H7 (cell line): ENCODE measurements at places on chromosomes 12 and 14.

DNA sequence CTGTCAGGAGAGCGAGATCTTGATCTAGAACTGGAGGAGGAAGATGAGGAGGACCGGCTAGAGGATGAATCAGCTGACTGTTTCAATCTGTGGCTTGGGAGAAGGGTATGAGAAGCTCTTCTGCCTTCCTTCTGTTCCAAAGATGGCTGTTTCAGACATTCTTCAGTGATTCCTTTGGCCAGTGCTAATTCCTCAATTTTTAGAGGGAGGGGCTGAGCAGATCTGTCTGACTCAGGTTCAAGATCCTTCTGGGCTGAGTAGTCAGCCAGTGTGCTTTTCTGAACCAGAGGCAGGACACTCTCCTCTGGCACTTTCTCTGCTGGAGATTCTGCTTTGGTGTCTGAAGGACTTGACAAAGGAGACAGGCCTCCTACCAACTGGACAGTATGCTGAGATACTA is 15.2 kb downstream of the ACIN1 start:
- no peak for DNase-seq

GRCh38 chr14:51014086-51014485 is 69.8 kb upstream of the PYGL start:
- no peak for DNase-seq

DNA sequence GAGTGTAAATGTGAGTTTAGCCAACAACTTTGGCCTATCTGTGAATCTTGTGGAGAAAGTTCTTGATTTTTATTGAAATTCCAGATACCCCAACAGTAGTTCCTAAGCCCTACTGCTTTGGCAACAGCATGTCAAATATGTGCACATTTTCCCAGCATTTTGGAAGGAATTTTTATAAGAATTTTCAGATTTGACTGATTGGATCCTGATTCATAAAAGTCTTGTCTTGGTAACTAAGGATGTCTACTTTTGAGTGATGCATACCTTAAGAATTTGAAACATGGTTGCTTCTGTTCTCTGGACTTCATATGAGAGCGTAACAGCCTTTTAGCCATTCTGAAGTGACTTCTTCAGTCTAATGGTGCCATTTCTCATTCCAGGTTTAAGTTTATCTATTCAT is 106.7 kb downstream of the ANO4 start:
- DNase-seq, result no peak

- no peak for DNase-seq
These were observed 71.4 kb downstream of the RIC8B start for GRCh38 chr12:106845902-106846301.

DNA sequence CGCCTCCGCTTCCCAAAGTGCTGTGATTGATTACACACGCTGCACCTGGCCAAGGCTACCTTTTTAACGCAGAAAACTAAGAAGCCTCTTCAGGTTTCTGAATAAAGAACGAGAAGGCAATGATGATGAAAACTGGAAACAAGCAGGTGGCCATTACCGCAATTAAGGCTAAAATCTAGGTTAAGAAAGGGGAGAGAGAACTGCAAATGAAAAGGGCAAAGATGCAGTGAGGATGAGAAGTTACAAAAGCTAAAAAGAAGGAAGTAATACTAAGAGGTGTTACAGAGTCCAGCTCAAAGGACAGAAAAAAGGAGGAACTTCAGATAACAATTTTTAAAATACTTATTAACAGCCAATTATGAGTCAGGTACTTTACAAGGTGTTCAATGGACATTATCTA is 79.7 kb downstream of the DUSP16 start:
- no peak for DNase-seq

DNA sequence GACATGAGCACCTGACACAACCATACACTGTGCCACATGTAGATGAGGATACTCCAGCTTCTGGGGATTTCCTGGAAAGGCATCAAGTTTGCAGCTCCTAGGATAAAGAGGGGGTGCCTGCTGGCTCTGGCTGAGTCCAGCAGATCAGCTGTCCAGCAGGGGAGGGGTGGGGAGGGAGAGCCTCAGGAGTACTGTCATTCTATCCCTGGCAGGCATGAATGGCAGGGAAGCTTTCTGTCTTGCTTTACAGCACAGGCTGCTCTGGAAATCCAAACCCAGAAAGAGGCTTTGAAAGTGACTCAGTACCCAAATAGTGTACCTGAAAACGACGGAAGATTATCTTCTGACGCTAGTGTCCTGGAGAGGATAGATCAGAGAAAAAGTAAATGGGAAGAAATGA is 32.2 kb downstream of the SLC8A3 start:
- no peak for DNase-seq

- DNase-seq, result no peak
These were observed 23.9 kb upstream of the ITGA5 start for GRCh38 chr12:54442961-54443360.

GRCh38 chr12:5947006-5947405 is 1.9 kb upstream of the ANO2 start:
- no peak for DNase-seq

- no peak for DNase-seq
These were observed 62.1 kb upstream of the TRIM9 start for GRCh38 chr14:51157012-51157411.

DNA sequence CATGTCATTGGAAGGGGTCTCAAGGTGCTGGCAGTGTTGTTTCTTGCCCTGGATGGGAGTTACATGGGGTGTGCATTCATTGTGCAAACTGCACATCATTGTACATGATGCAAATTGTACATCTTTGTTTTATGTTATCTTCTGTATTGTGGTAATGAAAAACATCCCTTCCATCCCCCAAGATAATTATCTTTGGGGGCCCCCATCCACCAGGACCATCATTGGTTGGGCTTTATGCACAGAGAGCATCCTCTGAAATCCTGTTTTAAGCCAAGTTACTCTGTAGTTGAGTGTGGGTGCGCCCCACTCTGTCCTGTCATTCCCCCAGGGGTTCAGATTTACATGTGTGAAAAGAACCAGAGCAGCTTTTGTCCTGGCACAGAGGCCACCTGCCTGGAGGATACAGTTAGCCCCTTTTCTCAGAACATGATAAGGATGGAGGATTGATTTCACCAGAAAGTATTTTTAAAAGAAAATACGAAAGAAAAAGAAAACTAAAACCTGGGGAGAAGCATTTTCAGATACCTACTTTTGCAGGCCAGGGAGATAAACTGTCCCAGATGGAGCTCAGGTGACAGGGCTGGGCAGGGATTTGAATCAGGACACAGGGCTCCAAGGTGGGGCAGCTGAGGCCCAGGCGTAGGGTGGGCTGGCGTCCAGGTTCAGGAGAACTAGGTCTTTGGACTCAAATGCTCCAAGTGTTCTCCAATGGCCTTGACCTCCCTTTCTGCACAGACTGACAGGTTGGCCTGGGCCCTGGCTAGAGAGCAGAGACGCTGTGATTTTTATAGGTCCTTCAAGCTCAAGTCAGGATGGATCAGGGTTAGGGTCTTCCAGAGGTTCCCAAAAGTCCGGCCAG is 17.2 kb downstream of the WSCD2 start:
- no peak for DNase-seq

DNA sequence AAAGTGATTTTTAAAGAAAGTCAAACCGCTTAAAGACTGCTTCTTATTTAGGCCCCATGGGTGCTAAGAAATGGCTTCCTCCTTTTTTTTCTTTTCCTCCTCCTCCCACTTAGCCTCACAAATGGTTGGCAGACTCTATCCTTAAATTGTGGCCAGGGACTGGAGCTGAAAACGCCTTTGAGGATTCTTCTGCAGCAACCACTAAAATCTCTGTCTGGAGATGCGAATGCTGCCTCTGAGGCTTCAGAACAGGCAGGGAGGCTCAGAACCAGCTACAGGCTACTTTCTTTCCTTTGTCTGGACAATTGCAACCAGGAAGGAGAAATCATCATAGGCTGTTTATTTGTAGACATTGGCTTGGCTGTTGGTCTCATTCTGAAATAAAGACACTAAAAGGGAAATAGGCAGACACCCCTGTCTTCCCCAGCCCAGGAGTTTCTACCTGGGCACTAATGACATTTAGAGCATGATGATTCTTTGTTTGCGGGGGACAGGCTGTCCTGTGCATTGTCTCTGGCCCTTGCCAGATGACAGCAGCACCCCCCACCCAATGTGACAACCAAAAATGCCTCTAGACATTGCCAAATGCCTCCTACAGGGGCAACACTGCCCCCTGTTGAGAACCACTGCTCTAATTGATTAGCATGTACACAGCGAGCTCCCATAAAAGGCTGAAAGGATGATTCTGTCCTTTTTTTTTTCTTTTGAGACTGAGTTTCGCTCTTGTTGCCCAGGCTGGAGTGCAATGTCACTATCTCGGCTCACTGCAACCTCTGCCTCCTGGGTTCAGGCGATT is 50.3 kb downstream of the MAP1LC3B2 start:
- no peak for DNase-seq

- DNase-seq, result no peak
These were observed 10.7 kb downstream of the VDR start for GRCh38 chr12:47894068-47894467.

DNA sequence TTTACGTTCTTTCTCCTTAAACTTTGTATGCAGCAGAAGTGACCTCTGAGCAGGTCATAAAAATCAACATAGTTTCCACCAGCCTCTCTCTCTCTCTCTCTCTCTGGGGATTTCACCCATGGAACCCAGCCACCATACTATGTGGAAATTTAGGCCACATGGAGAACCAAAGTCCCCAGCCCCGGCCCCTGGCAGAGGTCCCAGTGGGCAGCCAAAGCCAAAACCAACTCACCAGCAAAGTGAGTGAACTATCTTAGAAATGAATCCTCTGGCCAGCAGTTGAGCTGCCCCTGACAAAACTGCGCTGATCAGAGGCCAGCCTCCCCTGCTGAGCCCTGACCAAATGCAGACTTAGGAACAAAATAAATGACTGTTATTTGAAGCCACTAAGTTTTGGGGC is 9.2 kb downstream of the DUSP6 start:
- no peak for DNase-seq

- no peak for DNase-seq
These were observed 13.2 kb downstream of the AQP6 start for GRCh38 chr12:49985981-49986380.

- no peak for DNase-seq
These were observed 8.6 kb downstream of the FGD6 start for GRCh38 chr12:95208678-95209077.

- no peak for DNase-seq
These were observed 3.7 kb downstream of the KERA start for GRCh38 chr12:91053951-91054715.

- DNase-seq, result no peak
These were observed 96.2 kb downstream of the FAR2 start for GRCh38 chr12:29245246-29245645.

DNA sequence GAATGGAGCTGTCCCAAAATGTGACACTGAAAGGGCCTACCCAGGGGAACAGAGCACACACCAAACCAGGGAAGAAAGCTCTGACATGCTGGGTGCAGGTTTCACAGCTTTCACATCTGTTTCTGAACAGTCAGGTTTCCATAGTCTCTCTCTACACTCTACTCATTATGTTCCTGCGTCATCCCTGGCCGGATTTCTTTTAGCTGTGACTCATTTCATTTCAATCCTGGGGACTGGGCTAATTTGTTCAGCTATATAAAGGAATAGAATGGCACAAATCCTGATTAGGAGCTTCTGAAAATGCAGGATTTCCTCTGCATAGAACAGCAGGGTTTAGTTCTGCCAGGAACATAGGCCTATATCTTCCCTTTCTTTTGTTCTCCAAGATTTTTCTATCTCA is 649.8 kb downstream of the RPS29 start:
- no peak for DNase-seq

GRCh38 chr14:74531467-74531866 is 37.9 kb downstream of the ISCA2 start:
- DNase-seq, result peak; percentile 86

DNA sequence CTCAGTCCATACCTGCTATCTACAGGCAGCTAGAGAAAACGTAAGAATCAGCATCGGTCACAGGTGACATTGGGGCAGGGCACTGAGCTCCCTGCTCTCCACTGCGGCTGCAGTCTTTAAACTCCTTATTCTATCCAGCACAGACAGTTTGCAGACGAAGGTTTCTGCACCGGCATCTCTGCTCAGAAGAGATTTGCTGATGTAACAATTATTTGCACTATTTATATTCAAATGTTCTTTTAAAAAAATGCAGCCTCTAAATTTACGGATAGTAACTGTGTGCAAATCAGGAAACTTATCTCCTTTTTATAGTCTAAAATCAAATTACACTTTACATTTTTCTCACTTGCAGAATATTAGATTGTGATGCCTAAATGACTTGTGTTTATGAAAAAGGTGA is 671.0 kb downstream of the VRK1 start:
- DNase-seq, result no peak

- DNase-seq, result no peak
These were observed 638.3 kb upstream of the TBX3 start for GRCh38 chr12:115322275-115322674.

GRCh38 chr12:110320550-110320949 is 39.5 kb downstream of the ATP2A2 start:
- no peak for DNase-seq

DNA sequence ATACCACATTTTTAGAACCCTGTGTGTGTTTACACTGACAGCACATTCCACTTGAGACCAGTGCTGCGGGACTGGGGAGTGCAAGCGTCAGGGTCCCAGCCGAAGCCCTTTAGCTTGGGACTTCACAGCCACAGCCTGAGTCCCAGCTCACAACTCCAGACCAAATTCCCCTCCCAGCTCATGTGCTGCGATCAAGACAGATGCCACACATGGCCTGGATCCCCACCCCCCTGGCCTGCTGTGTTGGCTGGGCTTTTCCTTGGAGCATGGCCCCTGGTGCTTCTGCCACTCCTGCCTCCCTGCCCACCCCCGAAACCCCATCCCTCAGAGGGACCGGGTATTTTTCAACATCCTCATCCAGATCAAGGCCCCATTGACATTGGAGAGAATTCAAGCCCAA is 63.7 kb downstream of the WDR20 start:
- peak; percentile 42 for DNase-seq

- DNase-seq, result no peak
These were observed 48.7 kb downstream of the PSMA6 start for GRCh38 chr14:35340616-35341453.

GRCh38 chr12:11877869-11878780 is 192.6 kb upstream of the BCL2L14 start:
- peak; percentile 55 for DNase-seq

- DNase-seq, result no peak
These were observed 85.4 kb downstream of the PIWIL1 start for GRCh38 chr12:130423136-130423535.

GRCh38 chr14:68112442-68112841 is 292.9 kb downstream of the RAD51B start:
- DNase-seq, result no peak

- DNase-seq, result no peak
These were observed 209.5 kb downstream of the ANO6 start for GRCh38 chr12:45425426-45425825.

GRCh38 chr12:122835750-122836026 is 431 bp downstream of the HIP1R start:
- DNase-seq, result peak; percentile 92

- peak; percentile 67 for DNase-seq
These were observed 321.6 kb downstream of the ZFP36L1 start for GRCh38 chr14:68471029-68471963.
